ENCODE measurements at places on chromosomes 5 and 9.

- no peak for DNase-seq
Measured at GRCh38 chr5:95317085-95317484, 32.2 kb upstream of the MCTP1 start.

- DNase-seq: no peak
Measured at GRCh38 chr5:102623329-102624065, 124.7 kb upstream of the SLCO6A1 start.

- no peak for DNase-seq
Measured at GRCh38 chr9:3931058-3931457, 368.8 kb downstream of the GLIS3 start.

- DNase-seq: no peak
Measured at GRCh38 chr9:108903420-108904103, 30.4 kb downstream of the ELP1 start.

DNA sequence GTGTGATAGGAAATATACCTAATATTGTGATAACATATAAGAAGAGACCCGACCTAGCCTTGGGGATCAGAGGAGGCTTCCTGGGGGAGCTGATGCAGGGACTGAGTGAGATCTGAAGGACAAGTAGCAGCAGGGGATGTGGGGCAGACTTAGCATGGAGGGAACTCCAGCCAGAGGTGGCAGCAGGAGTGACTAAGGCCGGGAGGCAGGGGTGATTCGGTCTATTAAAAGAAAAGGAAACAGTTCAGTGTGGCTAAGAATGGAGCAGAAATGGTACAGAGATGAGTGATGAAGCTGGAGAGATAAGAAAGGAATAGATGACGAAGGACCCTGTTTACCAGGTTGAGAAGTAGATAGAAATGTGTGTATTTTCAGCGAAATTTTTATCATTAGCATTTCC is 408.8 kb downstream of the ENC1 start:
- DNase-seq: no peak
